ENCODE measurements at places on chromosomes 4 and X. TPM values are rescaled to one million over a fixed set of nuclear protein-coding genes. Genes with fewer than 3 reads are reported as not detected.

- H3K4me3 ChIP-seq: no peak overlapping the region
- no peaks in the 10 kb centered on the region for H3K36me3 ChIP-seq
Observed at GRCh38 chr4:168511780-168512489, 15.1 kb downstream of the PALLD start.

DNA sequence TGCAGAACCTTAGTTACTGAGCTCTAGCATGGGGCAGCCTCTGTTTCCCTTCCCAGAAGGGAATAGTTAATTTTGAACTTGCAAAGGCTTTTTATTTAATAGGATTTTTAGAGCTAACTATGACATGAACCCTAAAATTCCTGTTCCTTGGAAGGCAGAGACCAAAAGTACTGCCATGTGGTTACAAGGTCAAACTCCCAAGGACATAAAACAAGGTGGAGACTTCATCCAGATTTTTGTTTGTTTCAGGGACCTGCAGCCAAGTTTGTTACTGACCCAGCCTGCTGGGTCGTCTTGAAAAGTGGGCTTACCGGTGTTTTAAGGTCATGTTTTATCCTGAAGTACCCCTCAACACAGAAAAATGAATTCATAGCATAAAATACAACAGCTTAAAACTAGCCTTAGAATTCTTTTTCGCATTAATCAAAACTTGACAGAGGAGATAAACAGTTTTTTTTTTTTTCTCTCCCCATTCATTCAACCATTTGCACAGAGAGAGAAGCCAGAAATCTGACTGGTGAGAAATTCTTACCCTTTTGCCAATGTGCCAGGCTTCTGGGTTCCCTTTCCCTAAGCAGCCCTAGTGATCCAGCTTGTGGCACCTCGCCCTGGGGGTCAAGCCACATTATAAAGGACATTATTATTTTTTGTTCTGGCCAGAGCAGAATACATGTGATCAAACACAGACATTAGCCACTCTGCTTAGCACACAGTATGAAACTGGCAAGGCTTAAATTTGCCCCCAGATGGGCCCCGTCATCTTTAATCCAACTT is 21.5 kb upstream of the GRPEL1 start:
- no peak overlapping the region for H3K4me3 ChIP-seq
- no peaks in the 10 kb centered on the region for H3K27me3 ChIP-seq
- H3K36me3 ChIP-seq: no peaks in the 10 kb centered on the region
- H3K4me1 ChIP-seq: no peaks in the 10 kb centered on the region
- no peak overlapping the region for H3K27ac ChIP-seq

DNA sequence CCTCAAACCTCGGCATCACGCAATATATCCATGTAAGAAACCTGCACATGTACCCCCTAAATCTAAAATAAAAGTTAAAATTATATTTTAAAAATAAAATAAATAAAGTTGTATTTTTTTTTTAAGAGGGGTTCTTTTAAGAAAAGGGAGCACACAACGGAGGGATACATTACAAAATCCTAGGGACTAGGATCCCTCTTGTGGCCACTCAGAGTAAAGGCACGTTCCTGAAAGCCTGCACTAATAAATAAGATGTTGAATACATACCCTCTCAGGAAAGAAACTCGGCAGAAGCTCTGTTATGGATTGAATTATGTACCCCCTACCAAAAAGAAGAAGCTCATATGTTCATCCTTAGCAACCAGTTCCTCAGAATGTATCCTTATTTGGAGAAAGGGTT is 50.9 kb upstream of the PRDX4 start:
- no peaks in the 10 kb centered on the region for H3K36me3 ChIP-seq
- H3K4me3 ChIP-seq: no peak overlapping the region
- no peak overlapping the region for H3K27ac ChIP-seq
- H3K4me1 ChIP-seq: no peaks in the 10 kb centered on the region

DNA sequence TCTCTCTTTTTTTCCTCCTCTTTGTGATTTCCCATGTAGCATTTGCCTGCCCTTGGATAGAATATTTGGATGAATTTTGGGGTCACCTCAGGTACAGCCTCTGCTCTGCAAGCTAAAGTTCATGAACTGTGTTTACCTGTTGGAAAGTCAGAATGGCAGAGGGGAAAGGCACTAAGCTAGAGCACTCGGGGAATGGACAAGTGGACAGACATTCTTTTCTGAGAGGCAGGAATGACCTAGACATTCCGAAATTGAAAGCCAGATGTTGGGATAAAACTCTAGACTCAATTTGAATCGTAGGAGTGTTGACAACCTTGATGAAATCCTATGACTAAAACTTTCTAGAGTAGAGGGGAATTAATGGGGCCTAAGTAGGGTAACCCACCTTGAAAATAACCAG is 56.1 kb downstream of the LUZP4 start:
- no peaks in the 10 kb centered on the region for H3K36me3 ChIP-seq
- no peaks in the 10 kb centered on the region for H3K27me3 ChIP-seq
- no peak overlapping the region for H3K4me3 ChIP-seq
- DNase-seq: no peak

GRCh38 chr4:1249731-1250526 is 999 bp upstream of the CTBP1 start:
- DNase-seq: no peak
- peaks cover 61% of the 10 kb centered on the region for H3K4me1 ChIP-seq
- H3K36me3 ChIP-seq: peaks cover 6% of the 10 kb centered on the region
- H3K4me3 ChIP-seq: peak overlapping the region; percentile 82
- no peaks in the 10 kb centered on the region for H3K27me3 ChIP-seq
- peak overlapping the region; percentile 97 for H3K27ac ChIP-seq

RAB40AL gene
- total RNA-seq: 0.28 TPM

DNA sequence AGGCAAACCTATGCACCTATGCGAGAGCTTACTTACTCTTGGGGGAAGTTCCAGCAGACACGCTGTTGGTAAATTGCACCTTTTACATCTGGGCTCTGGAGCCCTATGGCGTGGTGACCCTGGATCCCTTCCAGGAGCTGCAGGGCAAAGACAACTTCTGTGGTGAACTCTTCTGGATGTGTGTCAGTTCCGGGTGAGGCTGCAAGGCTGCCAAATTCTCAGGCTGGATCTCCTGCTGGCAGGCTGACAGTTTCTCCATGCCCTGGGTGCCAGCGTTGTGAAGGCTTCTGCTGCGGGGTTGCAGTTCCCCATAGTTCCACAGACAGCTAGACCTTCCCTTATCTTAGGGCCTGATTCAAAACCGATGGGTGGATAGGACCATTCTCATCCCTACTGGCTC is 37.9 kb downstream of the RAP2C start:
- no peak for DNase-seq
- H3K4me3 ChIP-seq: no peak overlapping the region
- H3K27me3 ChIP-seq: no peaks in the 10 kb centered on the region
- no peaks in the 10 kb centered on the region for H3K36me3 ChIP-seq
